ENCODE measurements at places on chromosomes 3 and 15.

- DNase-seq, result peak; percentile 1
Measured at GRCh38 chr3:103644450-103644849, 1209.6 kb downstream of the ZPLD1 start.

DNA sequence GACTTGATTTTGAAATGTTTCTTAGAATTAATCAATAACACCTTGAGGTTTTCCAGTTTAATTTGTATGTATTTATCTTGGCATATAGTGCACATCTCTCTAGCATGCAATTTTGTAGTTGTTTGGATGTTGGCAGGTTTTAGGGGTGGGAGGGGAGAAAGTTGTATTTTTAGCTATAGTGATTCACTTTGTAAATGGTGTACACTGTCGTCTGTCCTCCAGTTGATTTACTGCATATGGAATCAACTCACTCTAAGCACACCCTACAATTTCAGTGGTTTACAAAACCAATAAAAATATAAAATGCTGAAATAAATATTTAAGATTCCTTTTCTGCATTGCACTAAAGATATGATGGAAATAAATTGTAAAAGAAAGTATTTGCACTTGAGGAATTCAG is 199.1 kb downstream of the CDIN1 start:
- no peak for DNase-seq

DNA sequence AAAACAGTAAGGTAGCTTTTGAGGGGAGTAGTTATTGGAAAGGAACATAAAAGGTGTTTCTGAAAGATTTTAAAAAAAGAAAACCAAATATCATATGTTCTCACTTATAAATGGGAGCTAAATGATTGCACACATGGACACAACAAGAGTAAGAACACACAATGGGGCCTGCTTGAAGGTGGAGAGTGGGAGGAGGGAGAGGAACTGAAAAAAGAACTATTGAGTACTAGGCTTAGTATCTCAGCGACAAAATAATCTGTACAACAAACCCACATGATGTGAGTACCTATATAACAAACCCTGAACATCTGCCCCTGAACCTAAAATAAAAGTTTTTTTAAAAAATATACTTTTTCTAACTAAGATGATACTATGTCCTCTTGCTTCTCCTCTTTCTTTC is 138.3 kb downstream of the CGGBP1 start:
- DNase-seq, result no peak

DNA sequence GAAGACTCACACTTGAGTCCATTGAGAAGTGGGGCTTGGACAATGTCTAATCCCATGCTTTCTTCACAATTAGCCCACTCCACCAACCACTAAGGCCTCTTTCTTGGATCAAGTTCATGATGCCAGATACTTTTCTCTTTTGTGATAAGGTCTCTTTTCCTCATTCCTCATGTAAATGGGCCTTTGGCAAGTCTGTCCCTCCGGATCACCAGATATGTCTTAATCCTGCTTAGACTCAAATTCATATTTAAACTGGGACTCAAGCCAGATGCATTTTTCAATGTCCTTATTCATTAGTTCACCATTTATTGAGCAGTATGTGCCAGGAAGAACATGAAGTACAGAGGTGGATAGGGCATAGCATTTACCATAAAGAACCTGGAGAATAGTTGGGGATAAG is 671.1 kb downstream of the TBL1XR1 start:
- DNase-seq, result no peak

- peak; percentile 20 for DNase-seq
Measured at GRCh38 chr3:87225659-87226058, 1.4 kb upstream of the CHMP2B start.

DNA sequence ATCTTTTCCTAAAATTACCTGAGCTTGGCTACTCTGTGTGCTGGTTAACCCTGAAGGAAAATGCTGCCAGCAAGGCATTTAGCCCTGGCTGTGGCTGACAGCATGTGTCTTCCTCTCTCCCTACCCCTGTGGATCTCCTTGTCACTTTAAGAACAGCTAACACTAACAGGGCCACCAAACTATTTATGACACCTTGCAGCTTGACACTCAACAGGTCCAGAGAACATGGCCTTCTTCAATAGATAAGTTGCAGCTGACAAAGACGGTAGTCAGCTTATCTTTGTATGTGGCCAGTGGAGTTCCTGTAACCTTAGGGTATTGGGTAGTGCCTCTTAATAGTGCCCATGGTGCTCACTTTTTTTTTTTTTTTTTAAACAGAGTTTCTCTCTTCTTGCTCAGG is 32.0 kb upstream of the COPB2 start:
- peak; percentile 59 for DNase-seq

GRCh38 chr15:40594429-40594836 is 384 bp downstream of the KNL1 start:
- peak; percentile 73 for DNase-seq

- DNase-seq, result peak; percentile 51
Measured at GRCh38 chr3:132038198-132038825, 3.5 kb upstream of the CPNE4 start.

DNA sequence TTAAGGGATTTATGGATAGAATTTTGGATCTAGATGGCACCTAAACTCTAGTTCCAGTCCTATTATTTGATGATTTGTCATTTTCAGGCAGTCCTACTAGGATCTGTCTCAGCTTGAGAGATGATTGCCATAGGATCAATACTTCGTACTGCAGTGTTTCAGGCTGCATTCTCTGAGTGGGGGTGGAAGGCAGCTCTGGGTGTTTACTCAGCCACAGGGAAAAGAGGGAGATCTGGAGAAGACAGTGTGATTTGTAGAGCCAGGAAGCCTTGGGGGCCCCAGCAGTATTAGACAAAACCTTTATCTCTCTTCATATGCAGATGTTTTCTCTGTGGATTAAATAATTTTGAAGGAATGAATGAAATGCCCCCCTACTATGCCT is 188.4 kb upstream of the SYNPR start:
- DNase-seq, result no peak

- no peak for DNase-seq
Measured at GRCh38 chr15:88509964-88510363, 36.5 kb downstream of the DET1 start.

DNA sequence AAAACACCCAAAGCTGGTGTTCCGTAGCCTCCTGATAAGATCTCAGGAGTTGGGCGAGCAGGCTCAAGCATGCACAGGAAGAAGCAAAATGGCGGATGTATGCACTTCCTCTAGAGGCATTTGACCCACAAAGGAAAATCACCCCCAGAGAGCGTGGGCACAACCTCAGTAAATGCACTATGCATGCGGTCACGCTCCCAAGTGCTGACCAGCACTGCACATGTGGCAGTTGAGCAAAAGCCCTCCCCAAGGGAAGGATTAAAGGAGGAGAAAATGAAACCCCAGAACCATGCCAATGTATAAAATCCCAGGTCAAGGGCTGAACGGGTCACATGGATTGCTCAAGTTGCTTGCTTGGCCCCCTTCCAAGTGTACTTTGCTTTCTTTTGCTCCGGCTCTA is 289.4 kb upstream of the IGF1R start:
- no peak for DNase-seq

DNA sequence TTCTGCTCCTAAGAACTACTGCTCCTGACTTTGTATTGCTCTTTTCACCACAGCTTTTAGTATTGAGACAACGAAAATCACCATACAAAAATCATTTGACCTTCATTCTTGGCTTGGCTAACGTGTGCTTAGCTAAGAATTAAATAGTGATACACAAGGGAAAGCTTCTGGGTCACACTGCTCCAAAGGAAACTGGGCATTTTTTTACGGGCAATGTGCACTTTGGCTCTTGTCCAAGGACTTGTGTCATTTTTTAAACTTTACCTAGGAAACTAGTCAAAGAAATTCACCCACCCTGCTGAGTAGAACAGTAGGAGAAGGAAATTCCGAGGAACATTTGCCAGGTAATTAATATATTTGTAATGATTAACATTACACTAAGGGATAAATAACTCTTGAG is 19.8 kb downstream of the WDR72 start:
- DNase-seq, result no peak
